CD4-positive, alpha-beta T cell treated with Interferon alpha-2 for 1 hour (primary cell): ENCODE measurements at places on chromosomes 2 and 18.

DNA sequence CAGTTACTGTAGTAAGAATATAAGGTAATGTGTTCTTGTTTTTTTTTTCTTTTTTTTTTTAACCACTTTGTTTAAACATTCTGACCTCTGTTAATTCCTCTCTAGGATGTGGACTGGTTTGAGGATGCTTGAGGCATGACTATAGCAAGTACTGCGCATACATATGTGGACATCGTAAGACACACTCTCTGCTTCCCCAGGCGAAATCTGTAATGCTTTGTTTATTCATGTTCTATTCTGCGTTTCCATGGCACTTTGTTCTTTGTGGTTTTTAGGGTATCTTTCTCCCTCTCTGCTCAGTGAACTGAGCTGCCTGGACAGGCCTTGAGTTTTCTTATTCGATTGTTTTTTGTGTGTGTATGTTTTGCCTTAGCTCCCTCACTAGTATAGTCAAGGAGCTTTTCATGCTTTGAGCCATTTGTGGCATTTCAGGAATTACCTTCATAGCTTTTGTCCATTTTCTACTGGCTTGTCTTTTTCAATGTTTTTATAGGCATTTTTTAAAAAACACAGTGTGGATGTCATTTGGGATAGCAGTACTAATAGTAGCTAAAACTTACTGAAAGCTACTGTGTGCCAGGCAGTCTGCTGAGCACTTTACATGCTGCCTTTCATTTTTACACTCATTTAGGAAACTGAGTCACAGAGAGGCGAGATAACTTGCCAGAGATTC, 1.9 kb upstream of the SH3BP4 start:
- no peak for DNase-seq

DNA sequence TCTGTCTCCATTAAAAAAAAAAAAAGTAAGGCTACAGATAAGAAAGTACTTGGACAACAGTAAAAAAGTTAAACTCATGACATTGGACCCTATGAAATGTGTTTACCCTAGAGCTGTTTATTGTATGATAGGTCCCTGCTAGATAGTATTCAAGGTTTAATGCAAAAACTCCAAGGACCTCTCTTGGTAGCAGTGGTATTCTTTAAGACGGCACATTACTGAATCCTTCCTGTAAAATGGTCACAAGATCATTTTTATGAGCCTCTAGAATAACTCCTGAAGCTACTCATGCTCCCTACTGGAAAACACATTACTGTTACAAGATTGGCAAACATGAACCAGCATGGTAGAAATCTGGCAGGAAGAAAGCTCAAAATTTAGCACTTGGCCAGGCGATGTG, 38.8 kb downstream of the GALM start:
- DNase-seq = no peak

DNA sequence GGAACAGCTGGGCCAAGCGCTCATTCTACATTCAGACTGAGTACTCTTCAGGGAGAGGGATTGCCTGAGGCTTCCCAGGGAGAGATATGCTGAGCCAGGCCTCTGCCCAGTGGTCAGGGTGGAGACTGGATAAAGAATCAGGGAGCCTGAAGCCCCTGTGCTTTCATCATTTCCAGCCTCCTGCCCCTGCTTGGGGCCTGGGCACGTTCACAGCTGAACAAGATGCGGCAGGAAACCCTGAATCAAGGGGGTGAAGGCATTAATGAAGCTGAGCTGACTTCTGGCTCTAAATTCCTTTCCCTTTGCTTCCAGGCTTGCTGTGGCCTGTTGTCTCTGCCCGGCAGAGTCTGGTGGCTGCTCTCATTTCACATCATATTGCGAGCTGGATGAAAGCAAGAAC, 35.0 kb downstream of the RPL37A start:
- DNase-seq = no peak

DNA sequence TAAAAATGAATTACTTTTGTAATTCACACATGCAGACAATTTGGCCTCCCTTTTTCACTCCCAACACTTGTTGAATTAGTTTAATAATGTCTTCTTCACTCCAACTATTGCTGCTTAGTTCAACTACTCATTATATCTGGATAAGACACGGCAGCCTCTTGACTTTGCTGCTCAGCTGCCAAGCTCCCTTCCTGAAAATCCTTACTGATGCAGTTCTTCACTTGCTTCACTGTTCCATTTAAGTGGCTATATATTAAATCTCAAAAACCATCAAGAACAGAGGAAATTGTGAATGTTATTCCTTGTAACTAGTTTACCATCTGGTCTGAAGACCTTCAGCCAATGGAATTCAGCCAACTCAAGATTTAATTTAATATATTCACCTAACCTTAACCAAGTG, 127.1 kb downstream of the NCOA1 start:
- DNase-seq = no peak

GRCh38 chr2:220077488-220077887, 450.1 kb downstream of the SLC4A3 start:
- DNase-seq = no peak

GRCh38 chr18:48622911-48623431, 84.1 kb downstream of the CTIF start:
- no peak for DNase-seq

DNA sequence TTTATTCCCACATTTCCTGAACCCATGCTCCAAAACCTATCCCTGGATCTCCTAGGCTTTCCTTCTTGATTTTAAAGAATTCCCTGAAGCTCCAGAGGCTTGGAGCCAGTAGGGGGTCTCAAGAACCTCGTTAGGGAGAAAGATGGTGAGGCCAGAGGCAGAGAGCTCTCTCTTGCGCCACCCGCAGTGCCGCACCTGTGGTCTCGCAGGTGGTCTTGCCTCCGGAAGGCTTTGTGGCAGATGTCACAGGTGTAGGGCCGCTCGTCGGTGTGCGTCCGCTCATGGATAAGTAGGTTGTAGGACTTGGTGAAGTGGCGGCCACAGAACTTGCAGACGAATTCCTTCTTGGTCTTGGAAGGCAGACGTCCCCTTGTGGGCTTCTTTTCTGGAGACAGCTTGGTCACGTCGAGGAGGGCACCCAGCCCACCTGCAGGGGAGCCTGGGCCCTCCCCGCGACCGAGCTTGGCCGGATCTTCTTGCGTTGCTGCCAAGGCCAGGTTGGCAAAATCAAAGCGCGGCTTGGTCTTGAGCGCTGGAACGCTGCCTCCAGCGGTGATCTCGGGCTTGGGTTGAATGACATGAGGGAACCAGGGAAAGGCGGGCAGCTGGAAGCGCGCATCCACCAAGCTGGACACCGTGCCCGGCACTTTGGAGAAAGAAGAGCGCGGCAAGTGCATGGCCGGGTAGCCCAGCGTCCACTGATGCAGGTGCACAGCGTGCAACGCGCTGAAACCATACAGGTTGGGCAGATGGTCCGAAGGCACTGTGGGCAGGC, 5.3 kb downstream of the OSR1 start:
- no peak for DNase-seq

GRCh38 chr2:164981217-164981990, 26.1 kb upstream of the SLC38A11 start:
- no peak for DNase-seq

DNA sequence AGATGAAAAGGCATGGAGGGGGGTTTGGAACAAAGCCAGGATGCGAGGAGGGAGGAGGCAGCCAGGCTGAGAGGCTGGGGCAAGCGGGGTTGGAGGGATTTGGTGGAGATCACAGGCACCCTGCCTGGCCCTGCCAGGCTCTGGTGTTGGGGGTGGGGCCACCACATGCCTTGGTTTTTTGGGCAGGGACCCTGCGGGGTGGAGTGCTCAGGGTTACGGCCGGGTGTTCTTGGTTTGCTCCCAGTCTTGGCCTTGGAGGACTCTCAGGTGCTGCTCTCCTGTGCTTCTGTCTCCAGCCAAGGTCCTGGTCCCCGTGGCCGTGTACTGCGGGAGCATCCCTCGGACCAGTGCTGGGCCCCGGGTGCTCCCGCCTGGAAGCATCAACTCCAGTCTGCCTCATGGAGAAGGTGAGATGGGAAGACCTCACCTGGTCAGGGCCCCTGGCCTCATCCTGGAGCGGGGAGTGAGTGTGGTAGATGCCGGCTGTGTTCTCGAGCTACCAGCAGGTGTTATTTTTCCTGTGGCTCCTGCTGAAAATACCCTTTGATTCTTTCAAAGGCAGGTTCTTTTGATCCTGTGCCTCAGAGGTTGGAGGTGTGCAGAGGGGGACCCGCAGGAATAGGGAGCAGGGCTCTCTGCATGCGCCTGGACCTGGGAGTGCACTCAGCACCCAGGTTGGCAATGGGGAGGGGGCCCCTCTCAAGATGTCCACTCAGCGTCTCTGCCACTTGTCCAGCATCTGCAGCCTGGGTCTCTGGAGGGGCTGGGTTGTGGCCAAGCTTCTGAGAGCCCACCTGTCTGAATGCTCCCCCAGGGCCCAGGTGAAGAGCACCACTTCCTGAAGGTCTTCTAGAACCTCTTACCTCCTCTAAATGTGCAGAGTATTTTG, 17.0 kb downstream of the TOGARAM2 start:
- DNase-seq = no peak

DNA sequence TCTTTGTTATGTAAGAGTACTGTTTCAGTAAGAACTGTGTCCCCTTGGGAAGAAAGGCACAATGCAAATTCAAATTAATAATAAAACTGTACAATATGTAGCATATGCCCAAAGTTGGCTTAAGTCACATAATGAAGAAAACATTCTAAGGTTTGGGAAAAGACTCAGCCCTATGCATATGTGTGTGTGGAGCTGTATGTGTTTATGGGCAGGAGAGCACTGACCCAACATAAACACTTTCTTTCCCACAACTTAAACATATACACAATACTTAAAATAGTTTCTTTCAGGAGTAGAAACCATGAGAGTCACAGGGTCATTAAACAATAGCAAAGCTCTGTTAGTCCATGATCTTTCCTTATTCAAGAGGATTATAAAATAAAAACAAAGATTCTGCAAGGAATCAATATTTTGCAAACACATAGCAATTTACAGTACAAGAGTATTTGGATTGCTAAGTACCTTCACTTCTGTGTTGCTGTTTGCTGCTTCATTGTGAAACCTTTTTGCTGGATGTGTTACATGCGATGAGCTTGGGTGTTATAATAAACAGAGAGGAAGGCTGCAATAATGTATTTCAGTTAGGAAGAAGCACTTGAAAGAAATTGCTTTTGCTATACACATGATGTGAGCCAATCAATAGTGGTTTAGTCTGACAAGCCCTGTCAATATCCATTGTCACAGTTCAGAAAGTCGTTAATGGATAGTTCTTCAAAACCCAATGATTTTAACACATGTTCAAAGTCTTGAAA, 347.3 kb downstream of the ARHGAP15 start:
- no peak for DNase-seq

DNA sequence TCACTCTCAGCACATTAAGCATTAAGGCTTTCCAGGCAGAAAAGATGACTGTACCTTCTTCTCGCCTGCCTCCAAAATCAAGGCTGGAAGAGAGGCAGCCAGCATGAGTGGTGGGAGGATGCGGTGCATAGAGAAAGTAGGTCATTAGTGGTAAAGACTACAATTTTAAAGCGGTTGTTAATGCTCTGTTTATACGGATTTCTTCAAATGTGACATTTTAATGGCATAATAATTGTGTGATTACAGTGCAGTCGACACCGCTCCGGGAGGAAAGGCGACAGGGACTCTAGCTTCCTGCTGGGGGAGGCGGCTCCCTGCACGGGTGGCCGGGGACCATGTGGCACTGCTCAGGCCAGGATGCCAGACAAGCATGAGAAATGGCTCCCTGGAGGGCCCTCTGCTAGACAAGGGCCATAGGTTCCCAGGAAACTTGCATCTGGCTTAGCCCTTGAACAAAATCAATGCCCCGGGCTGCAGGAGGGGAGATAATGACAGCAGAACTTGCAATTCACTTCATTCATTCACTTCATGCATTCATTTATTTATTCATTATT, 129.6 kb downstream of the GALNT14 start:
- no peak for DNase-seq

- DNase-seq = no peak
These were observed 45.8 kb upstream of the NFU1 start for GRCh38 chr2:69483024-69483423.

- DNase-seq = no peak
These were observed 27.6 kb upstream of the IL1R1 start for GRCh38 chr2:102114851-102115497.

GRCh38 chr2:7225848-7226247, 308.6 kb downstream of the RNF144A start:
- no peak for DNase-seq

DNA sequence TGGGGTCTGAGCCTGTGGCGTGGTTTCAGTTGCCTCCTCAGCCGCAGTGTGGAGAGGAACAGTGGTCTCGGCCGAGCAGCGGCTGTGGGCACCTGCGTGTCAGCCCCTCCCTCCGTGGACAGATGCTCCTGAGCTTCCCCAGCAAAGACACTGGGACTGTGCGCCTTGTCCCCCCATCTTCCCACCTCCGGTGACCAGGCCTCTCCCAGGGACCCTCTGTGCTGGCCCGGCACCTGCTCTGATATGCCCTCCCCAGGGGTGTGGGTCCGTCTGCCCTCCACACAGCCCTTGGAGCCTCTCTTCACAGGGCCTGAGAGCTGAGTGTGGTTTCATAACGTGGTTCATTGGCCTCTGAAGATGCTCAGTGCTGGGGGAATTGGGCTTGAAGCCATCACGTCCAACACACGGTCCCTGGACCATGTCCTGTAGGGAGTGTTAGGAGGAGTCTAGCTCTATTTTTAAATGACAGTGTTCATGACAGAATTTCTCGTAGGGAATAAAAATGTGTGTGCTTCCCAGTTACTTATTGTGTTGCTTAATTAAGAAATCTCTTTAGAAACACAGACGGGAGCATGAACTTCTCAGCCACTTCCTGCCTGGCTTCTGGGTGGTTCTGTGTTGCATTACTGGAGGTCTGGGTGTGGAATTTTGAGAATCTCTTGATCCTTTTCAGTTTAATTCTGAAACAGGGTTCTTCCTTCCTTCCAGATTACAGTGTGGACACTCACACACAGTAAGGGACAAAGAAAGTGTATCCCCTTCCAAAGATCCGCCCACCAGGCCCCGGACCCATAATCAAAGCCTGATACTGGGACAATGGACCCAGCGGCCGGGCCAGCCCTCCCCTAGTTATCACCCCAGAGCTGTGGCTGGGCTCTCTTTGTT, 110.7 kb downstream of the NFATC1 start:
- DNase-seq = no peak

- no peak for DNase-seq
These were observed 79.6 kb downstream of the GLI2 start for GRCh38 chr2:120815292-120815691.

DNA sequence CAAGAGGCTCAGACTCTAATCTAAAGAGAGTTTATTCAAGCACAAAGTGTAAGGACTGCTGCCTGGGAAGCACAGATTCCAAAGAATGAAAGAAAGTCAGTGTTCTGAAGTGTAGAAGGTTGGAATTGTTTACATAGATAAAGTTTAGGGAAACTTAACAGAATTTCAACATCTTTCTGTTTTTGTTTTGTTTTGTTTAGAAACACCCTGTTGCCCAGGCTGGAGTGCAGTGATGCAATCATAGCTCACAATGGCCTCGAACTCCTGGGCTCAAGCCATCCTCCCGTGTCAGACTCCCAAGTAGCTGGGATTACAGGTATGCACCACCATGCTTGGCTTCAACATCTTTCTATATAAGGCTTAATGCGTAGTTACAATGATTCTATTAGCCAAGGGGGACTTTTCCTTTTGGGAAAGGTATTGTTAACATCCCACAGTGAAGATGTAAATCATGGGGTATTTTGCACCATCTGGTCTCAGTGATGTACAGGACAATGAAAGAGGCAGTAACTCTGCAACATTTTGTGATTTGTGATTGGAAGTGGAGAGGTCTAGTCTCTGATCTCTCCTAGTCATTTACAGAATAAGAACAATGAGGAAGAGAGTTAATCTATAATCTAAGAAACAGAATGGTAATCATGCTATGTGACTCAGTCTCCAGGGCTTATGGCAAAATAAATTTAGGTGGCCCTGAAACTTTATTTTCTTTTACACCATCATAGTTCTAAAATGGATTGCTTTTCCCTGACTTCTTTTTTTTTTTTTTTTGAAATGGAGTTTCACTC, 45.6 kb upstream of the MSH6 start:
- DNase-seq = no peak
